ENCODE measurements at places on chromosomes 1 and 21.
A peak's percentile ranks its signal among the peaks of the same experiment; 100 is the strongest.

DNA sequence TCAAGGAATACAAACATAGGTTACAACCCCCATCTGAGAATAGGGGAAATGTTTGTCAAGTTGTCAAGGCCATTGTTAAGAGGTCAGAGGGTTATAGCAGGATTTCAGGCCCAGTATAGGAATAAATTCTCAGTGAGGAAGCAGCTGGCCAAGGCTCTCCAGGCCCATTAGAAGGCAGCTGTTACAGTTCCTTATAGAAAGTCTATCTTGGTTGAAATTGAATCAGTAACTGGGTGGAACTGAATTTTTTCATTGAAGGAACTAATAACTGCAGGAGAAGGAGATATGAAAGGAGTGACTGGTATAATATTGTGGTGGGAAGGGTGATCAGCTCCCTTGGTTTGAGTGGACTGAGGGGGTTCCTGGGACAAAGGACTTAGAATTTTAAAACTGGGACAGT, 134.1 kb downstream of the CYYR1 start:
- DNase-seq = no peak

- no peak for DNase-seq
Observed at GRCh38 chr1:58500043-58500442, 46.5 kb downstream of the OMA1 start.

GRCh38 chr1:38115682-38116202, 69.1 kb upstream of the POU3F1 start:
- no peak for DNase-seq

GRCh38 chr1:8704866-8705506, 112.5 kb downstream of the RERE start:
- no peak for DNase-seq

GRCh38 chr1:59718989-59719360, 95.8 kb upstream of the HOOK1 start:
- DNase-seq = no peak

DNA sequence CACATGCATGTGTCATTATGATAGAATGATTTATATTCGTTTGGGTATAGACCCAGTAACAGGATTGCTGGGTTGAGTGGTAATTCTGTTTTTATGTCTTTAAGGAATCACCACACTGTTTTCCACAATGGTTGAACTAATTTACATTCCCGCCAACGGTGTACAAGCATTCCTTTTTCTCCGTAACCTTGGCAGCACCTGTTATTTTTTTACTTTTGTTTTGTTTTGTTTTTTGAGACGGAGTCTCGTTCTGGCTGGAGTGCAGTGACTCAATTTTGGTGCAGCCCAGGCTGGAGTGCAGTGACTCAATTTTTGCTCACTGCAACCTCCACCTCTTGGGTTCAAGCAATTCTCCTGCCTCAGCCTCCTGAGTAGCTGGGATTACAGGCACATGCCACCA, 8.5 kb upstream of the S100B start:
- no peak for DNase-seq

DNA sequence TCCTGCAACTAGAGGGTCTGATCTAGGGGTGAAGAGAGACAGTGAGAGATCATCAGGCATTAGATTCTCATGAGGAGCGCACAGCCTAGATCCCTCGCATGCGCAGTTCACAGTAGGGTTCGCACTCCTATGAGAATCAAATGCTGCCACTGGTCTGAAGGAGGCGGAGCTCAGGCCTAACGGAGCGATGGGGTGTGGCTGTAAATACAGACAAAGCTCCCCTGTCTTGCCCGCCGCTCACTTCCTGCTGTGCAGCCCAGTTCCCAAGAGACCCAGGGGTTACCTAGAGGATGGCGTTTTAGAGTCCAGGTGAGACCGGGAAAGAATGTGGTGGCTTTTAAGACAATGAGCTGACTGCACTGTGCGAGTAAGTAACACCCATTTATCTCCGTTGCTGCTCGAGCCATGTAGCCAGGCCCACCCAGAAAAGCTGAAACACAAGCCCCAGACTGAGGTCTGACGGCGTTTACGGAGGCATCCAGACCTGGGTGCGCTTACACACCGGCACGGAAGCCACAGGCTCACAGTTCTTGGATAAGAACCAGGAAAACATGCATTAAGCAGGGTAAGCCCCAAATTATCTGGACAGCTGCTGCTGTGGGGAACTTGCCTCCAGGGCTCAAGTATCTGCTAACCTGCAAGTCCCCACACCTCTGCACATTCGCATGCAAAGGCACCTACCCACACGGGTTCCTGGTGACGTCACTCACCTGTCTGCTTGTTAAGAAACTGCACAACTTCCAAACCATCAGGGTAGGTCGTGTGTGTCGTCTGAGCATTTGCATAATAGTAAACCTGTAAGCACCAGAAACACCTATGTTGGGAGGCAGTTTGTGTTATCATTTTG, 12.5 kb downstream of the TCP10L start:
- DNase-seq = peak; percentile 46

GRCh38 chr1:14897997-14898645, 255.4 kb upstream of the TMEM51 start:
- DNase-seq = no peak

- DNase-seq = no peak
Observed at GRCh38 chr1:186050360-186050759, 316.2 kb downstream of the HMCN1 start.

DNA sequence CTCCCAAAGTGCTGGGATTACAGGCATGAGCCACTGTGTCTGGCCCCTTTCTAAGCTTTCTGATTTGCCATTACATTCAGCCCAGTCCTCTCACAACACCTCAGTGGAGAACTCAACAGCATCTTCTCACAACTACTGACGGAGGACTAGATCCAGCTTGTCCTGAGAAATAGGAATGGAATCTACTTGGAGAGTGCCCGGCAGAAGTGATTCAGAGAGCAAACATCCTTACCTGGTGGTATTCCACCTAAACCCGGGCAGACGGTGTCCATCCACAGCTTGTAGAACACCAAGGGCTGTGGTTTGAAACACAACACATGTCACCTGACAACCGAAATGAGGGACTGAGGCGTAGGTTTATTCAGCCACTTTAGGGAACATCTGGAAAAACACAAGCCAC, 28.8 kb upstream of the CCSAP start:
- DNase-seq = no peak

- DNase-seq = no peak
Observed at GRCh38 chr1:246425139-246425794, 81.8 kb downstream of the SMYD3 start.

GRCh38 chr1:1290238-1290731, 10.0 kb downstream of the SCNN1D start:
- DNase-seq = peak; percentile 55

GRCh38 chr1:110155878-110156522, 5.7 kb downstream of the SLC6A17 start:
- peak; percentile 26 for DNase-seq

DNA sequence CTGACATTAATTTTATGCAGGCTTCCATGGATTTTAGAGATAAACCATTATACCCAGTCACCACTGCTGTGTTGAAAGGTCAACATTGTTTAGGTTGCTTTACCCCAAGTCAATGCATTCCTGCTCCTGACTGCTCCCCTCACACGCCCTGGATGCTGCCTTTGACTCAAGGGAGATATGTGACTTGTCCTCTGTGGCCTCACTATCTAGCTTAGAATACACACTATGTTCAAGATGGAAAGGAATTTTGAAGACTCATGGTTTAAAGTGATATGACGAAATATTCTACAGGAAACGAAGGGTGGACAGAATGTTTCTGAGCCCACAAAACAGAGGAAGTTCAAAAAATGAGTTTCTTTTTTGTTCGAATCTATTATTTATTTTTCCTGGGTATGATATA, 170.4 kb upstream of the NR5A2 start:
- DNase-seq = no peak

DNA sequence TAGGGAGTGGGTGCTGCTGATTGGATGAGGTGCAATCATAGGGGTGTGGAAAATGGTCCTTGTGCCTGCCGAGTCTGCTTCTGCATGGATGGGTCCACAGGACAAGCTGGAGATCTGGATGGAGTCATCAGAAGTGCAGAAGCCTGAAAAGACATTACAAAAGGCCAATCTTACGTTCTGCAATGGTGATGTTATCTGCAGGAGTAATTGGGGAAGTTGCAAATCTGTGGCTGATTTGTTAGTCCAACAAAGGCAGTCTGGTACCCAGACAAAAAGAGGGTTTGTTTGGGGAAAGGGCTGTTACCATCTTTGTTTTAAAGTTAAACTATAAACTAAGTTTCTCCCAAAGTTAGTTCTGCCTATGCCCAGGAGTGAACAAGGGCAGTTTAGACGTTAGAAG, 166.5 kb downstream of the PGBD5 start:
- DNase-seq = no peak

DNA sequence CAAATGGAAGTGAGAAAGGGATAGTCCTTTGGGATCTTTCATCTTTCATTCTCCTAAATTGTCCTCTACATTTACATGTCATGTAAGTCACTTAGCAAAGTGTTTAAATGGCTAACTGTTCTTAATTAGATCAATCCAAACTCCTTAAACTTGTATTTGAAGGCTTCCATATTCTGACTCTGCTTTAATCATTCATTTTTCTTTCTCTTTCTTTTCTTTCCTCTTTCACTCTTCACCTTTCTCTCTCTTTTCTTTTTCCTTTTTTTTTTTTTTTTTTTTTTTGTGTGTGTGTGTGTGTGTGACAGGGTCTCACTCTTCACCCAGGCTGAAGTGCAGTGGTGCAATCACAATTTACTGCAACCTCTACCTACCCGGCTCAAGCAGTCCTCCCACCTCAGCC, 71.7 kb downstream of the RPS27 start:
- DNase-seq = no peak

DNA sequence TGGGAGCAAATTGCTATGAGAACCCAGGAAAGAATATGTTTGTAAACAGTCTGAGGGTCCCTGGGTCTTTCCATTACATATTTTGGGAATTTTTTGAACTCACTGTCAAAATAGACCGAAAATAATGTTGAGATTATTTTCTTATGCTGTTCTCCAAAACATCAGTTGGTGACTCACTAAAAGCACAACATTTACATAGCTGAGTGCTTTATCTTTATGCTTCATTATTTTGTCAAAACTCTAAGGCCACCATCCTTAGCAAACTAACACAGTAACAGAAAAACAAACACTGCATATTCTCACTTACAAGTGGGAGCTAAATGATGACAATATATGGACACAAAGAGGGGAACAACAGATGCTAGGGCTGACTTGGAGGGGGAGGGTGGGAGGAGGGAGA, 459.3 kb downstream of the ADGRL2 start:
- no peak for DNase-seq

- DNase-seq = no peak
Observed at GRCh38 chr1:174060090-174060489, 37.9 kb upstream of the RC3H1 start.

DNA sequence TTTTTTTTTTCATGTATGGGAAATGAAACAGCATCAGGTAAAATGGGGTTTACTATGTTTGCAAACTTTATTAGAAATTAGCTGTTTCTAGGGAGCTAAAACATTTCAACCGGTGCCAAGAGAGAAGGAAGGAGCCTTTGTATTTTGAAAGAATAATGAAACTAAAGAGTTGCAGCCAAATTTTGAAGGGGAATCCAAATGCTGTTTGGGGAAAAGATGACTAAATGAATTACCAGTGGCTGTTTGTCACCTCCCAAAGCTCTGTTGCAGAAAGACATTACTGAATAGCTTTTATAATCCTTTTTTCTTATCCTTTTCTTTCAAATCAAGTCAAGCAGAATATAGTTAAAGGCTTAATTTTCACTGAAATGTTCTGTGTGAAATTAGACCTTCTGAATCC, 591.3 kb upstream of the ADGRL2 start:
- no peak for DNase-seq

DNA sequence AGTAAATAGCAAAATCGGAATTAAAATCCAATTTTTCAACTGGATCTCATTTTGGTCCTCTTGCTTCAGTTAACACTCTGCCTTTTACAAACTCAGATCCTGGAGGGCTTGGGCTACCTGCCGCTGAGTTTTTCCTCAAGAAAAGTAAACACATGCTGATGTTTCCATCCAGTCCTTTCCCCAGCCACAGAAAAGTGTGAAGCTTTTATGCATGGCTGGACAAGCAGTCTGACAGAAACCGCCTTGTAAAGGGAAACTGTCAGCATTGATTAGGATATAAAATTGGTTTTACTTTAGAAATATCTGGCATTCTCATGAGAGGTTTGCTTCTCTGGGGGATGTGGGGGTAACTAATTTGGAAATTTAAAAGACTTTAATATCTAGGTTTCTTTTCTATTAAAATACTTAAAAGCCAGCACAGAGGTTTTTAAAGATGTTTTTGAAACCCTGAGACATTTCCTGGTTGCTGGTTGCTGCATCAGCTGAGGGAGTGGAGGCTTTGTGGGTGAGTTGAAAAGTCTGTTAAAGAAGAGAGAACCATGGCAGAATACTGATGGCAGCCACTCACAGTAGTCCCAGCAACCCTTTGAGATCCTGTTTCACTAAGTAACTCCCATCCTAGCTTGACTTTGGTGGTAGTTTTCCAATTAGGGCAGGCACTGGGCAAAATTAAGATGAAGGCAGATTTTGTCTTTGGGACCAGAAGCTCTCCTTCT, 238.3 kb downstream of the PAPPA2 start:
- DNase-seq = no peak

DNA sequence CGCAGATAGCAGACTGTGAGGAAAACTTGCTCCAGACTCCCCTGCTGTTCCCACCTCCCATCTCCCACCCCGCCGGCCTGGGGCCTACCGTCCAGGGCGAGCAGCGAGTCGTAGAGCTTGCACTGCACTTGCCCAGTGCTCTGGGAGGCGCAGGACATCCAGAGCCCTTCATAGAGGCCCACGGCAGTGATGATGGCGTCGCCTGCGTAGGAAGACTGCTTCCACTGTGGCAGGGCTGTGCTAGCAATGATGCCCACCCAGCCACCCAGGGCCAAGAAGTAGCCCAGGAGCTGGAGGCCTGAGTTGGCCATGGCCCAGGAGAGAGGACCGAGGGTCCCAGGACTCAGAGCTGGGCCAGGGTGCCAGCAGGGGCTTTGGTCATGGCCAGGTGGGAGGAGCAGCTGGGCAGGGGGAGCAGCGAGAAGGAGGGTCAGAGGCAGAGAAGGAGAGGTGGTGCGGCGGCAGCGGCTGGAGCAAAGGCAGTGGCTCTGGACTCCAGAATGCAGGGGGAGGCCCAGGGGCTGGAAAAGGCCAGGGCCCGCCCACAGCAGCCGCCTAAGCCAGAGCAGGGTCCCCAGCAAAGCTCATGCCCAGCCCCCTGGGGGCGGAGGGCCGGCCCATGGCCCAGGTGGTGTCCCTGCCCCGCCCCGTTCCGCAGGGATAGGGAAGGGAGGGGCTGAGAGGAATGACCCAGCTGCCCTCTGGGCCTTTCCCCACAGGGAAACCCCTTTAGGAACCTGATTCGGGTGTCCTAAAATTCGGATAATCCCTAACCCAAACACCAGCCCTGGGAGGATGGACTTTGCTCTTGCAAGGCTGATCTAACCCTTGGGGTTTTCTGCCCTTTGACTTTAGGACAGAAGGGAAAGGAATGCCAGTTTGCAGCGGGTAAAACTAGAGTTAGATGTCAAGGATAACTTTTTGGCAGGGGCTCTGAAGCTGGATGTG, at the start of gene CLDN19:
TSS of gene CLDN19 (minus strand) at position 484 of the 948 bp plus-strand sequence. CDS start at position 311, 173 bp downstream.
- no peak for DNase-seq
